ENCODE measurements at places on chromosomes 4 and X. TPM values are rescaled to one million over a fixed set of nuclear protein-coding genes. Genes with fewer than 3 reads are reported as not detected.

DNA sequence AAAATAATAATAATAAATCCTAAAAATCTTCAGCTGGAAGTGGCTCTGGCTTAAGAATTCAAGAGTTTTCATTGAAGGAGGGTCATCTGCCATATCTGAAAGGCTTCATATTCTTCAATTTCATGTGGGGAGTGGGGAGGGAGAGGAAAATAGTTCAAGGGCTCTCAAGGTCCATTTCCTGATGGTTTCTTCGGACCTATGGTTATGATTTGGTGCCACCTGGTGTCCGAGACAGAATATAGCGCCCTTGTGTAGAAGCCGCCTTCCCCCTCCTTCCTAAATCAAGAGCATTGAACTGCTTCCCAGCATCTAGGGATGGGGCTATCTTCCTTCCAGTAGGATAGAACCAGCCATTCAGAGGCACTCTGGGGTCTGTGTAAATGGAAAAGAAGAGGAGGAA lies 34.3 kb downstream of the NLGN3 start:
- no peak for DNase-seq
- H3K27ac ChIP-seq, result no peak overlapping the region
- no peaks in the 10 kb centered on the region for H3K4me1 ChIP-seq
- no peak overlapping the region for H3K4me3 ChIP-seq

DNA sequence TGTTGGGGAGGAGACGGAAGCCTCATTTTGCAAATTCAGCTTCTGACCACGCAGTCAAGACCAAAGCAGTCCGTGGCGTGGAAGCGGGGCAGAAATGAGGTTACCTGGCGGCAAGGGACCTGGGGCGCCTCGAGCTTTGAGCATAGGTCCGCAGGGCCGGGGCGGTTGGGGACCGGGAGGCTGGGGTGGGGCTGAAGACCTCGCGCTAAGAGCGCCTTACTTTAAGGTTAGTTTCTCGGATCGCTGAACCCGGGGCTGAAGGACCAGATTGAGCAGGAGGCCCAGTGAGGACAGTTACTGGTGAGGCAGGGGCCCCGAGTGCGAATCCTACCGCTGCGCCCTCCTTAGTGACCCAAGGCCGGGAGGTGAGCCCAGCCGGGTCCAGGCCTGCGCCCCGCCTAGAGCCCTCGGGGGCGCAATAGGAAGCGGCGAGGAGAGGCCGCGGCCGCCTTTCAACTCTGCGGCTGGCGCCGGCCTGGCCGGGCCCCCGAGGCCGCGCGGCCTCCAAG lies 7.5 kb downstream of the MSX1 start:
- no peaks in the 10 kb centered on the region for H3K4me1 ChIP-seq
- H3K4me3 ChIP-seq, result peak overlapping the region; percentile 57
- no peaks in the 10 kb centered on the region for H3K36me3 ChIP-seq
- DNase-seq, result no peak
- no peak overlapping the region for H3K27ac ChIP-seq

DNA sequence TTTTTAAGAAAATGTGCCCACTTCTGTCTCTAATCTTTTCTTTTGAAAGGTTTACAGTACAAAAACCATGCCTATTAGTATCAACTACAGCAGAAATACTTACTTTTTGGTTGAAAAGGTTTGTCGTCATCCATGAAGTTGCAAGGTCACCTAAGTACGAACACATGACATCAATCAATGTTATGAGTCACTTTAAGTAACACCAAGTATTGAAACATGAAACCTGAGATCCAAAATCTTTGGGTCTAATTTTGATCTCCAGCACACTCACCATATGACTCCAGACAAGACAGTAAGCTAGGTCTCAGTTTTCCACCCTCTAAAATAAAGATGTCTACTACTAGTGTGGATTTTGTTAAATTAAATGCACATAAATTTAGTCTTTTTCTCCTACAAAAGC lies 8.4 kb downstream of the ZNF280C start:
- H3K27me3 ChIP-seq, result no peaks in the 10 kb centered on the region
- no peaks in the 10 kb centered on the region for H3K36me3 ChIP-seq
- H3K4me3 ChIP-seq, result no peak overlapping the region

DNA sequence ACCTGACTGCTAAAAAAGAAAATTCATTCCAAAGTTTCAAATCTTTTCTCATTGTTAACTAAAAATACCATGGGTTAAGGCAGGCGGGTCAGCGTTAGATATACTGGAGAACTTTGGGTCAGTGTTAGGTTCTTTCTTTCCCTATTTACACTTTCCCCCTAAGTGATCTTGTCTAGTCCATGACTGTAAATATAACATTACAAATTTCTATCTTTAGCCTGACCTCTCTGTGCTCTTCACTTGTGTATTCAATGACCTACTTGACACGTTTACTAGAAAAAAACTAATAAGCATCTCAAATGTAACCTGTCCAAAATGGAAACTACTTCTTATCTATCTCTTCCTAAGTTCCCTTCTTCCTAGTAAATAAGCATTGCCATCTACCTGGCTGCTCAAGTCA lies 95.3 kb downstream of the JADE1 start:
- no peak for DNase-seq
- H3K27ac ChIP-seq, result no peak overlapping the region
- H3K27me3 ChIP-seq, result no peaks in the 10 kb centered on the region
- H3K36me3 ChIP-seq, result no peaks in the 10 kb centered on the region

GRCh38 chr4:15198070-15198727 lies 195.9 kb downstream of the CPEB2 start:
- no peak overlapping the region for H3K4me3 ChIP-seq
- DNase-seq, result no peak
- H3K4me1 ChIP-seq, result no peaks in the 10 kb centered on the region
- H3K27me3 ChIP-seq, result no peaks in the 10 kb centered on the region

DNA sequence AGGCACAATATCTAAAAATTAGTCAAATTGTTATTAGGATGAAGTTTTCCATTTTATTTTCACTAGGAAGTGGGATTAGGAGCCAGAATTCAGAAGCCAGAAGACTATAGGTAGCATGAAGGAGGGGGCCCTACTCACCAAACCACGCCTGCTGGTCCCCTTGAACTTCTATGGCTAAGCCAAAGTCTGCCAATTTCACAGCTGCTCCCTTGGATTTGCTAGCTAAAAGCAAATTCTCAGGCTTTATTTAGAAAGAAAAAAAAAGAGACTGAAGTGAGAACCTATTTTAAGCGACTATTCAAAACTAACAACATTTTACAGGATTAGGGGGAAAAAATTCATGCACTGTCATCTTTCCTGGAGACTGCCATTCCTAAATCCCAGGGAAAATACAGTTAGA lies 224.3 kb downstream of the CAMK2D start:
- H3K36me3 ChIP-seq, result no peaks in the 10 kb centered on the region
- H3K27ac ChIP-seq, result no peak overlapping the region
- no peak overlapping the region for H3K4me3 ChIP-seq
- no peaks in the 10 kb centered on the region for H3K4me1 ChIP-seq
- DNase-seq, result no peak

DNA sequence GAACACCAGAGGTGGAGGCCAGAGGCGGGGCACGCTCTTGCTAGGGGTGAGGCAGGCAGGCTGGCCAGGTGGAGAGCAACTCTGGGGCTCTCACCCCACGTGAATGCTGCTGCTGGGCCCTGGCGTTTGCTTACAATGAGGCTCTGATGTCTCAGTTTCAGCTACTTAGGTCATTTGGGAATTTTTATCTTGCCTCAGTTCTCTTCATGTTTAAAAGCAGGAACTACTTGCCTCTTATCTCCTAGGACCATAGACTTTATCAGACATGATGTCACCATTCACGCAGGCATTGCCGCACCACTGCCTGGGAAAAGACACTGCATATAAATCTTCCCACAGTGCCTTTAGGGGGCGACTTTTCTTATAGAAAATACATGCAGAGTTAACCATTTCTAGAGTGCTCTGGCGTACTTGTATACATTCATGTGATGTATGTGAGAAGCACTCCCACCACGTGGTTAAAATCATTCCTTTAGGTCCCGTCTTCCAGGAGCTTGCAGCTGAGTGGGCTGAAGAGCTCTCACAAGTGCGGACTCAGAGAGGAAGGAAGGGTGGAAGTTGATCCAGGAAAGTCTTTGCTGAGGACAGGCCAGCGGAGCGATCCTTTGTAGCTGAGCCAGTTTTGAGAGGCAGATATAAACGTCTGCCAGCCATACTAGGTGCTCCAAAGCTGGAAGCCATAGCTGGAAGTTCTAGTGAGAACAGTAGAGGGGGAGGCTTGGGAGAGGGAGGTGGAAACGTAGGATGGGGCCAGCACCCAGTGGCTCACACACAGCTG lies 84.3 kb upstream of the CLDN34 start:
- no peak overlapping the region for H3K27ac ChIP-seq
- H3K36me3 ChIP-seq, result no peaks in the 10 kb centered on the region
- DNase-seq, result no peak
- no peak overlapping the region for H3K4me3 ChIP-seq
- H3K27me3 ChIP-seq, result peaks cover 25% of the 10 kb centered on the region

DNA sequence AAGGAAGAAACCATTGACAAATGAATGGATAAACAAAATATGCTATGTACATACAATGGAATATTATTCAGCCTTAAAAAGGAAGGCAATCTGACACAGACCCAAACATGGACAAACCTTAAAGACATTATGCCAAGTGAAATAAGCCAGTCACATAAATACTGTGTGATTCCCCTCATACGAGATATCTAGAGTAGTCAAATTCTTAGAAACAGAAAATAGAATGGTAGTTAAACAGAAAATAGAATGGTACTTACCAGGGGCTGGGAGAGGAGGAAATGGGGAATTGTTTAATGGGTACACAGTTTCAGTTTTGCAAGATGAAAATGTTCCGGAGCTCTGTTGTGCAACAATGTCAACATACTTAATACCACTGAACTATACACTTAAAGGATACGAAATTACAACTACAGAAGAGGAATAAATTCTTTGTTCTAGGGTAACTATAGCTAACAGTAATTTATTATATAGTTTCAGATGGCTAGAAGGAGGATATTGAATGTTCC lies 47.8 kb upstream of the DUSP21 start:
- H3K4me1 ChIP-seq, result no peaks in the 10 kb centered on the region
- no peak overlapping the region for H3K27ac ChIP-seq
- H3K4me3 ChIP-seq, result no peak overlapping the region
- H3K36me3 ChIP-seq, result no peaks in the 10 kb centered on the region
- H3K27me3 ChIP-seq, result peaks cover 7% of the 10 kb centered on the region

DNA sequence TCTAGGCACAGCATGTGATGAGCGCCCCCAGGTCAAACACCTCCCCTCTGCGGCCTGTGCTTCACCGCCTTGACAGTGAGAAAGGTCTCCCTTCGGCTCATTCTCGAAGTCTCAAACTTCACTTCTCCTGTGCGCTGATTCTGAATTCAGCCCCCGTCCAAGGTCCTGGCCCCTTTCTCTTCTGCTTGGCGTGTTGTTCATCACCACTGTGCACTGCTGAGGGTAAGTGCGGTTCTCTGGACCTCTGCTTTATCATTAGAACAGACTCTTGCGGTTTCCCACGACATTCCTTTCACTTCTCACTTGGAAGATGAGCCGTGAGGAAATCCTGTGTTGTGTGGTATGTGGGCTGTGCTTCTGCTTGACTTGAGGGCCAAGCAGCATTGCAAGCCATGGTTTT lies 11.9 kb downstream of the HTT-AS start:
- no peak for DNase-seq
- no peak overlapping the region for H3K27ac ChIP-seq
- no peaks in the 10 kb centered on the region for H3K4me1 ChIP-seq
- no peaks in the 10 kb centered on the region for H3K36me3 ChIP-seq
- no peaks in the 10 kb centered on the region for H3K27me3 ChIP-seq
- H3K4me3 ChIP-seq, result no peak overlapping the region

GRCh38 chr4:38144031-38144430 lies 183.8 kb downstream of the PTTG2 start:
- no peaks in the 10 kb centered on the region for H3K4me1 ChIP-seq
- H3K36me3 ChIP-seq, result no peaks in the 10 kb centered on the region
- no peak overlapping the region for H3K4me3 ChIP-seq
- no peaks in the 10 kb centered on the region for H3K27me3 ChIP-seq
- DNase-seq, result no peak

DNA sequence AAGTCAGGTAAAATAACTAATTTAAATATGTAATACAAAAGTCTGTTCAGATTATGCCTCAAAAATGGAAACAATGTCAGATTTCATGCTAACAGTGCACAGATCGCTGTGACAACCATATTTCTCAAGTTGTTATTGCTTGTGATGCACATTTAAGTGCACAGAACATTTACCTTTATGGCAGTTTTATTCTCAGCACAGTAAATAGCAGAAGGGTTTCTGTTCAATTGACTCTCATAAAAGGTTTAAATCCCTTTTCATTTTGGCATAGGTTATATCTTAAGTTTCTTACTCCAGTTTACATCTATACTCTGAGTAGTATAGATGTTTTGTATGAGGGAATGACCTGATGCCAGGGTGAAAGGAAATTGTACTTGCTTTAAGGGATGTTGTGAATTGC lies 247.8 kb downstream of the FSTL5 start:
- no peaks in the 10 kb centered on the region for H3K27me3 ChIP-seq
- no peak for DNase-seq
- no peak overlapping the region for H3K27ac ChIP-seq
- no peaks in the 10 kb centered on the region for H3K36me3 ChIP-seq
- H3K4me1 ChIP-seq, result no peaks in the 10 kb centered on the region

GRCh38 chrX:2632533-2633504 lies 58.3 kb upstream of the CD99 start:
- no peak overlapping the region for H3K27ac ChIP-seq
- no peaks in the 10 kb centered on the region for H3K36me3 ChIP-seq
- H3K4me1 ChIP-seq, result no peaks in the 10 kb centered on the region
- H3K4me3 ChIP-seq, result no peak overlapping the region
- H3K27me3 ChIP-seq, result no peaks in the 10 kb centered on the region
- no peak for DNase-seq

- DNase-seq, result peak; percentile 76
- H3K4me1 ChIP-seq, result peaks cover 11% of the 10 kb centered on the region
- H3K4me3 ChIP-seq, result no peak overlapping the region
- H3K27ac ChIP-seq, result peak overlapping the region; percentile 77
- no peaks in the 10 kb centered on the region for H3K27me3 ChIP-seq
- H3K36me3 ChIP-seq, result no peaks in the 10 kb centered on the region
Measured at GRCh38 chr4:52837716-52838558, 24.2 kb upstream of the RASL11B start.

GRCh38 chrX:13938829-13939530 lies 90.7 kb downstream of the GEMIN8 start:
- no peaks in the 10 kb centered on the region for H3K36me3 ChIP-seq
- peak overlapping the region; percentile 69 for H3K4me3 ChIP-seq
- peaks cover 54% of the 10 kb centered on the region for H3K27me3 ChIP-seq
- no peak for DNase-seq
- no peaks in the 10 kb centered on the region for H3K4me1 ChIP-seq

GRCh38 chr4:7160439-7160838 lies 31.9 kb upstream of the SORCS2 start:
- peaks cover 18% of the 10 kb centered on the region for H3K4me1 ChIP-seq
- H3K36me3 ChIP-seq, result no peaks in the 10 kb centered on the region
- no peak for DNase-seq
- H3K27me3 ChIP-seq, result no peaks in the 10 kb centered on the region
- H3K4me3 ChIP-seq, result no peak overlapping the region
- H3K27ac ChIP-seq, result no peak overlapping the region

- DNase-seq, result no peak
- no peak overlapping the region for H3K4me3 ChIP-seq
- no peaks in the 10 kb centered on the region for H3K4me1 ChIP-seq
- H3K36me3 ChIP-seq, result no peaks in the 10 kb centered on the region
- H3K27me3 ChIP-seq, result no peaks in the 10 kb centered on the region
Measured at GRCh38 chrX:71661919-71662318, 5.4 kb upstream of the LOC101059915 start.

Gene FMR1NB
- total RNA-seq, result not detected

Gene TMEM185A
- 16.1 TPM for total RNA-seq

Gene MID1
- 10.8 TPM for total RNA-seq

Gene PHEX
- 5.6 TPM for total RNA-seq

Gene ADH7
- total RNA-seq, result not detected

Gene PCDH10
- total RNA-seq, result not detected

Gene PPBP
- 1.3 TPM for total RNA-seq

All from breast epithelium (tissue), 4 donors.